Natural killer cell treated with Interleukin-12 subunit alpha and Interleukin-12 subunit beta and Interleukin-15 and Interleukin-18, amount 100 ng/mL, for 72 hours (primary cell): ENCODE measurements at places on chromosomes 11 and 22. TPM values are rescaled to one million over a fixed set of nuclear protein-coding genes. Genes with fewer than 3 reads are reported as not detected.

- DNase-seq = no peak
- H3K36me3 ChIP-seq = no peaks in the 10 kb centered on the region
- H3K27ac ChIP-seq = no peak overlapping the region
- H3K4me3 ChIP-seq = no peak overlapping the region
- H3K4me1 ChIP-seq = no peaks in the 10 kb centered on the region
These were observed 26.0 kb downstream of the POU2AF1 start for GRCh38 chr11:111352935-111353710.

GRCh38 chr22:33579448-33580093 lies 340.7 kb downstream of the LARGE1 start:
- H3K36me3 ChIP-seq = no peaks in the 10 kb centered on the region
- no peak for DNase-seq
- no peak overlapping the region for H3K4me3 ChIP-seq
- no peaks in the 10 kb centered on the region for H3K4me1 ChIP-seq

DNA sequence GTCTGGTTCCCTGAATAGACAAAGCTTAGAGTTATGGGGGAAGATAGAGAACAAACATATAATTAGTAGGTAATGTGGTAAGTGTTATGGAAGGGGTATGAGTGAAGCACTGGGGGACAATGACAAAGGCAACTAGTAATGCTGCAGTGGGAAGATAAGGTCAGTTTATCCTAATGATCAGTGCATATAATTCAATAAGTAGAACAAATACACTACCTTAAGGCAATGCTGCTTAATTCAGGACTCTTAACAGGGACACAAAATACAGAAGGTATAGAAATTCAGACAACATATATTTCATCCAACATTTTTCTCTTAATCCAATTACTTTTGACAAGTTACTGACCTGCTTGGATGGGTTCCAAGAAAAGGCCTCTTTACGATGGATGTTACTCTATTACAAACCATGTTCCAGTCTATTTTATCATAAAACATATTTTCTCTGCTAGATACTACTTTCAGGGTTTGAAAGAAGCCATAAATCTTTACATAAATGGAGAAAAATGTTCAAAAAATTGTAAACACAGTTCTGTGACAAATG lies 1186.2 kb downstream of the LRRC4C start:
- DNase-seq = no peak
- no peaks in the 10 kb centered on the region for H3K4me1 ChIP-seq
- no peaks in the 10 kb centered on the region for H3K27me3 ChIP-seq
- no peaks in the 10 kb centered on the region for H3K36me3 ChIP-seq

DNA sequence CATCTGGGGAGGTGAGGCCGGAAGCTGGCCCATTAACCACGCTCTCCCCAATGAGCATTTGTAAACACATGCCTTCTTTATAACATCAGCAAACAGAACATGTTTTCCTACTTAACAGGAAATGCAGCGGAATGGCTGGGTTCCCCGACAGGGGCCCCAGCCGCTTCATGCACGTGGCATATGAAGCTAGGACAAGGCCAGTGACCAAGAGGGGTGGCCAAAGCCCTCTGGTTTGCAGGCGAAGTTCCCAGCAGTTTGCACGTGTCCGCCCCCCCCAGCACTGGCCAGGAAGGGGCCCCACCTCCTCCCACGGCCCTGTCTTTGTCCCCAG lies 38.7 kb upstream of the LINC01488 start:
- H3K27ac ChIP-seq = no peak overlapping the region
- no peak for DNase-seq
- H3K36me3 ChIP-seq = no peaks in the 10 kb centered on the region
- no peaks in the 10 kb centered on the region for H3K4me1 ChIP-seq
- peaks cover 20% of the 10 kb centered on the region for H3K27me3 ChIP-seq

The OR52I1 gene
- not detected for total RNA-seq

The ZDHHC5 gene
- 91.9 TPM for total RNA-seq

The CSF2RB gene
- total RNA-seq = 47.9 TPM

The NRGN gene
- total RNA-seq = 5.4 TPM

The DYNC2H1 gene
- total RNA-seq = 1.7 TPM

The OR5B21 gene
- total RNA-seq = 3.5 TPM
